Left kidney (tissue), 8 donors: ENCODE measurements at places on chromosomes 13 and 19.

DNA sequence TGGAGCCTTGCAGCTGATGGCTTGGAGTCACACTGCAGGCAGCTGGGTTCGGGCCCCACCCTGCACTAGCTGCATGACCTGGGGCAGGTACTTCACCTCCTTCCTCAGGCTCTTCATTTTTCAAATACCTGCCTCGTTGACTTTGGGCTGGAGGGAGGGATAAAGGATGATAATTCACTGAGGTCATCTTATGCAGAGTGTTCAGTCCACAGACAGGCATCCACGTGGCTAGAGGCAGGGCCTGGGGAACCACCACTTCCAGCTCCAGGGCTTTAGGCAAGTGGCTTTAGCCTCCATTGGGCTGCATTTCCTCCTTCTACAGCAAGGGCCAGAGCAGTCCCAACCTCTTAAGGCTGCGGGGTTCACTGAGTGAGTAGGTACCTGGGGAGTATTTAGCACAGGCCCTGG, 84.8 kb downstream of the SIPA1L3 start:
- DNase-seq = no peak

- peak; percentile 84 for DNase-seq
Observed at GRCh38 chr19:10478903-10479384, 24.2 kb downstream of the KEAP1 start.

- DNase-seq = no peak
Observed at GRCh38 chr19:52691737-52692136, 43.1 kb downstream of the ZNF611 start.

- no peak for DNase-seq
Observed at GRCh38 chr13:30466841-30467252, 1.1 kb upstream of the HMGB1 start.

GRCh38 chr13:107906131-107906530, 309.2 kb downstream of the LIG4 start:
- no peak for DNase-seq

DNA sequence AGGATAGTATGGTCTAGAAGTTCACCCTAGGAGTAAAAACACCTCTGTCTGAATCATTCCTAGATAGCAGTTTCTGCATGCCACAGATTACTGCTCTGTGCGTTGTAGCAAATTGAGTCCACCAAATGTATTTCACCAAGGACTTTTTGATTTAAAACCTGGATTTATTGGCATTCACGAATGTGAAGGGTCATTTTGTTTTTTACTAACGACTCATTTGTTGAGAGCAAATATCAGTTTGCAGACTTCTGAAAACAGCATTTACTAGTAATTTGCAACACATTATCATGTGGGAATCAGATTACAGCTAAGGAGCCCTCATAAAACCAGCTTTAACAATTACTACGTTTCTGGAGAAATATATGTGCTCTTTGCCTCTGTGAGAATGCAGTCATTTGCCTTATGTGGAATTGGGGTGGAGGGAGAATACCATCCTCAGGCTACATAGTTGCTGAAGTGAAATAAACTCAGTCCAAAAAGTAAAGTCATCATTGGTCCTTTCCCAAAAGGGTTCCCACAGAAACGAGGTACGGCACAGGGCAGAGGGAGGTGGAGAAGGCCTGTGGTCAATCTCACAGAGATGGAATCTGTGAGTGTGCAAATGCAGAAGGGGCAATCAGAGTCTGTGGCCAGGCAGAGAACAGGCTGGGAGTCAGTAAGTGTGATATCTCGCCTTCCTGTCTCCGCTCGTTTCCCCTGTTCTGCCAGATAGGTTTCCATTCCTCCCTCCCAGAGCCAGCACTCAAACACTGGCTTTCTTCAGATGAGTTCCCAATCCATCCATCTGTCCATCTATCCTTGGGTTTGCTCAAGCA, 63.1 kb downstream of the DLEU7 start:
- no peak for DNase-seq

- no peak for DNase-seq
Observed at GRCh38 chr13:103716718-103717117, 650.5 kb upstream of the SLC10A2 start.

DNA sequence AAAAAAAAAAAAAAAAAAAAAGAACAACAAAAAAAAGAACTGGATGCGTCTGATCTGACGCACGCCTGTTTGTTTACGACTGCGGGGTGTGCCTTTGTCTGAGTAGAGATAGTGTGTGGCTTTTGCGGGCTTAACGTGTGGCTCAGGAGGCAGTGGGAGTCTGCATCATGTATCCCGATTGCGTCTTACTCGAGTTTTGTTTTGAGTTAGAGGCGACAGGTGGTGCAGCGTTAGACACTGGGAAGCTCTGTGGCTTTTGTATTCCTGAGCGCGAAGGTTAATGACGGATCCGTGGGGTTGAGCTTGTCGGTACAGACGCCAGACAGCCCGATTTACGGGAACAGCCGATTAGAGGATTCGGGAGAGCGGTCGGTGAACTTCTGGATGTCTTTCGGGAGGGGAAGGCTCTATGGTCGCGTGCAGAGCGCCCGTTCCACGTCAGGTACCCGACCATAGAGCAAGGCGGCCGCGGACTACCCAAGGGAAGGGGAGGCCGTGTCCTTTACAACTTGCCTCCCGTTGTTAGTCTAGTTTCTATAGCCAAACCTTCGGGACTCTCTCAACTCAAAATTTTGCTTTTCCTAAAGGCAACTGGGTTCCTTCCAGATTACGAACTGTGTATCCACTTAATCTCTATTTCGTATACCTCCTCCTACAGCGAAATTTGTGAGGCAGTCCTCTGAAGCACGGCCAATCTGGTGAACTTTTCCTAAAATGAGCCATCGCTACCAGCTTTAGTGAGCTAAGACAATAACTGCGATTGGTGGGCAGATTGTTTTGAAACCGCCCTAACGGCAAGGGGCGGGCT, 926 bp upstream of the HNRNPUL1 start:
- DNase-seq = peak; percentile 47

- peak; percentile 21 for DNase-seq
Observed at GRCh38 chr19:56272161-56272798, at the start of gene EDDM13. TSS of gene EDDM13 (plus strand) at chr19:56272748. CDS start at chr19:56272835, 87 bp downstream.

- no peak for DNase-seq
Observed at GRCh38 chr13:94988654-94989053, 276.3 kb upstream of the SOX21 start.

DNA sequence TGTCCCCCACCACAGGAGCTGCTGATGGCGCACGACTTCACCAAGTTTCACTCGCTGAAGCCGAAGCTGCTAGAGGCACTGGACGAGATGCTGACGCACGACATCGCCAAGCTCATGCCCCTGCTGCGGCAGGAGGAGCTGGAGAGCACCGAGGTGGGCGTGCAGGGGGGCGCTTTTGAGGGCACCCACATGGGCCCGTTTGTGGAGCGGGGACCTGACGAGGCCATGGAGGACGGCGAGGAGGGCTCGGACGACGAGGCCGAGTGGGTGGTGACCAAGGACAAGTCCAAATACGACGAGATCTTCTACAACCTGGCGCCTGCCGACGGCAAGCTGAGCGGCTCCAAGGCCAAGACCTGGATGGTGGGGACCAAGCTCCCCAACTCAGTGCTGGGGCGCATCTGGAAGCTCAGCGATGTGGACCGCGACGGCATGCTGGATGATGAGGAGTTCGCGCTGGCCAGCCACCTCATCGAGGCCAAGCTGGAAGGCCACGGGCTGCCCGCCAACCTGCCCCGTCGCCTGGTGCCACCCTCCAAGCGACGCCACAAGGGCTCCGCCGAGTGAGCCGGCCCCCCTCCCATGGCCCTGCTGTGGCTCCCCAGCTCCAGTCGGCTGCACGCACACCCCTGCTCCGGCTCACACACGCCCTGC, 4.4 kb upstream of the NOP53 start:
- no peak for DNase-seq

DNA sequence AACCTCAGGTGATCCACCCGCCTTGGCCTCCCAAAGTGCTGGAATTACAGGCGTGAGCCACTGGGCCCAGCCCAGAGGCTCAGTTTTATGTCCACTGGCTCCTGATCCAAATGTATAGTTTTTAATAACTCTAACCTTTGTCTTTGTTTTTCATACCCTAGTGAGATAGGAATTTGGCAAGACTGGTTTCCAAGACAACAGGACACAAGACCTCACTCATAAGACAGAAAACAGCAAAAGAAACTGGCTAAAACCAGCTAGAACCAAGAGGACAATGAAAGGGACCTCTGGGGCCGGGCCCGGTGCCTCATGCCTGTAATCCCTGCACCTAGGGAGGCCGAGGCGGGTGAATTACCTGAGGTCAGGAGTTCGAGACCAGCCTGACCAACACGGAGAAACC, 27.6 kb downstream of the CPT1C start:
- peak; percentile 17 for DNase-seq

- no peak for DNase-seq
Observed at GRCh38 chr19:33470686-33471085, 50.9 kb downstream of the PEPD start.

- DNase-seq = no peak
Observed at GRCh38 chr19:55352549-55353145, 1.9 kb downstream of the COX6B2 start.

GRCh38 chr19:49390929-49391359, 2.9 kb downstream of the KASH5 start:
- no peak for DNase-seq

GRCh38 chr13:21427741-21428140, 31.4 kb downstream of the ZDHHC20 start:
- no peak for DNase-seq

DNA sequence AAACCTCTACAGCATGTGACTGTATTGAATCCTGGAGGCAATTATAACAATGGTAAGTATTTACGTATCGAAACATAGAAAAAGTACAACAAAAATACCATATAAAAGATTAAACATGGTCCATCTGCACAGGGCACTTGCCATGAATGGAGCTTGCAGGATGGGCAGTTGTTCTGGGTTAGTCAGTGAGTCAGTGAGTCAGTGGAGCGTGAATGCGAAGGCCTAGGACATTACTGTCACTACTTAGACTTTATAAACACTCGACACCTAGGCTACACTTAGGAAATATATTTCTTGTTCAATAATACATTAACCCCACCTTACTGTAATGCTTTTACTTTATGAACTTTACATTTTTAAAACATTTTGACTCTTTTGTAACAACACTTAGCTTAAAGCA, 35.6 kb upstream of the TMTC4 start:
- no peak for DNase-seq

- no peak for DNase-seq
Observed at GRCh38 chr13:97559030-97559429, 125.1 kb downstream of the RAP2A start.

- no peak for DNase-seq
Observed at GRCh38 chr19:12952488-12953137, 4.4 kb downstream of the GADD45GIP1 start.

DNA sequence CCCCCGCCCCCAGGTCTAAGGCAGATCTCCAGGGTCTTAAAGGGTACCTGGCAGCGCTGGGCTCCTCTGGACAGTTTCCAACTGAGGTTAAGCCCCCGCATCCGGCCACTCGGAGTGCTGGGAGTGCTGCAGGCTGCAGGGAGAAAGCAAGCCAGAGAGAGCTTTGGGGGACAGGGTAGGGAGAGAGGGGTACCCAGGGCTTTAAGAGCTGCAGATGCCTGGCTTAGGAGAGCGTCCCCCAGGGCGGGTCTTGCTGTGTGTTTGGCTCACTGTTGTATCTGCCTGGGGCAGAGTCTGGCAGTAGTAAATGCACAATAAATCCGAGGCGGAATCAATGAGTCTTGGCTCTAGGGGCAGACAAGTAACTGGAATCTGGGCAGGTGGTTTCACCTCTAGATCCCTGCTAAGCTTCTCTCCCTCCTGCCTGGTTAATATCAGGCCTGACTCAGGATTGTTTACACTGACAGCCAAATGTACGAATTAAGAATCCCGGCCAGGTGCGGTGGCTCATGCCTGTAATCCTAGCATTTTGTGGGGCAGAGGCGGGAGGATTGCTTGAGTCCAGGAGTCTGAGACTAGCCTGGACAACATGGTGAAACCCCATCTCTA, 798 bp upstream of the COX6B2 start:
- no peak for DNase-seq

GRCh38 chr13:98370261-98370660, 193.2 kb upstream of the RNF113B start:
- DNase-seq = no peak

GRCh38 chr19:55644191-55644833, 863 bp downstream of the ZNF581 start:
- no peak for DNase-seq

DNA sequence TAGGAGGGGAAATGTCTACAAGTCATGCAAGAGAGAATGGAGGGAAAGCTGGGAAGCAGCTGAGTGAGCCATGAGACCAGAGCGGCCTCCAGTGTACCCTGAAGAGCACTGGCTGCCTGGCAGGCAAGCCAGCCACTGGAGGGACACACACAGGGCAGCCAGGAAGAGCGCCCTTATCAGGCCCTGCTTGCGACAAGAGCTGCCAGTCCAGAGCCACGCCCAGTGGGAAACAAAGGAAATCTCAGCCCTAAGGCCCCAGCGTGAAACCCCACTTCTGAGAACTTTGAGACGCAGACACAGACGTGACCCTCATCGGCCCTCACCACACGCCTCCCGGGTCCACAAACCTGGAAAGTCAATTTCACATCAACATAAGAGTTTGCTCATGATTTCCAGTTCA, 105.0 kb downstream of the STK24 start:
- DNase-seq = no peak

DNA sequence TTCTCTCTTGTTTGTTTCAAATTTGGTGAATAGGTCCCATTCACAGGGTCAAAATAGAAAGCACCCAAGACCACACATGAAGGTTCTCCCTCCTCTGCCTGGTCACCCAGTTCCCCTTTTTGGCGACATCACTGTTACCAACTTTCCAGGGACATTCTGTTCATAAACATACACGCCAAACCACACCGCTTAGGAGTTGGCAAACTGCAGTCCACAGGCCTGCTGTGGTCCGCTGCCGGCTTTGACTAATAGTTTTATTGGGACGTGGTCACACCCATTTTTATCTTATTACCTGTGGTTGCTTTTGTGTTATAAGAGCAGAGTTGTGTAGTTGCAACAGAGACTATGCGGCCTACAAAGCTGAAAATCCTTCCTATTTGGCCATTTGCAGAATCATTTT, 24.2 kb downstream of the UHRF1 start:
- DNase-seq = no peak

DNA sequence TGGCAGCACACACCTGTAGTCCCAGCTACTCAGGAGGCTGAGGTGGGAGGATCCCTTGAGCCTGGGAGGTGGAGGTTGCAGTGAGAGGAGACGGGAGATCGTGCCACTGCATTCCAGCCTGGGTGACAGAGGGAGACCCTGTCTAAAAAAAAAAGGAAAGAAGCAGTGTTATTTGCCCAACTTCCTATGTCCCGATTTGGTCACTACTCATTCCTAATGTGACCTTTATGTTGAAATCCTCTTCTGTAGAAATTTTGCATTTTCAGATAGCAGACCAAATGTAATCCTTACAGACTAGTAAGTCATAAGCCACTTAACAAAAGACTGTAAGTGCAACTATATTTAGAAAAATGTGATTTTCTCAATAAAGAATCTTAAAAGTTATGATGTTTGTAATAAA, 18.2 kb upstream of the STK24 start:
- no peak for DNase-seq

DNA sequence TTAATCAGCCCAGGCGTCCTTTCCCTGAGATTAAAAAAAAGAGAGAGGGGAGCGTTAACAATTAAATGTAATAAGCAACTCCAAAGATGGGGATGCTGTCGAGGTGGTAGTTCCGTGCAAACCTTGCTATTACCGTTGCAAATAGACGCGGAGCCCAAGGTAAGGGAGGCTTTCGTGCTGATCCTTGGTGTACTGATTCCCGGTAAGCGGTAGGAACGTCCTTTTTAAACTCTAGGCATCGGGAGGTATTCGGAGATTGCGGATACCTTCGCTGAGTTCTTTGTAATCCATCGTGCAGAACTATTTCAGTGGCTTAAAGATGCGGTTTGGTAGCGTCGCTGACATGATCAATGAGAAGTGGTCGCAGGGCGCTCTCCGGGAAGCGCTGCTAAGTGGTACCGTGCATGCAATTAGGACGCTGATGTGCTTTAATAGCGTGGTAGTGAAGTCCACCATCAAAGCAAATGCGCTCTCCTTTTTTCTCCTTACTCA, 3.1 kb downstream of the SLITRK5 start:
- DNase-seq = peak; percentile 11
